ENCODE measurements at places on chromosomes 3 and 15.

DNA sequence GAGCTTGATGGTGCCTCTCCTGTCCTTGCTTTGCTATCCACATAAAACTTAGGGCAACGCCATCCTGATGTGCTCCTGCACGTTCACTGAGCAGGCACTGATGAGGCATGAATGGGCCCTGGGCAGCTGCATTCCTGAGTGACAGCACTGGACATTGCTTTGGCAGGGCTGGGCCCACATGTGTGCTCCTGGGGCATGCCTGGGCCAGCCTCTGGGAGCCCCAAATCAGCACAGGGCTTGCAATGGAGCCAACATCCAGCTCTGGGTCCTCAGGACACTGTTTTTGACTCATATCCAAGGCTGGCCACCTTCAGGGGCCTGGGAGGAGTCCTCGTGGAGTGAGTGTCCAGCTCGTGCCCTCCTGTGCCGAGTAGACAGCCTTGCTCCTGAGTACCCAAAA lies 5.9 kb upstream of the TKT start:
- no peak for DNase-seq

- DNase-seq, result no peak
These were observed 44.2 kb downstream of the ZMAT3 start for GRCh38 chr3:179027326-179027900.

GRCh38 chr3:102024270-102024904 lies 175.1 kb downstream of the NFKBIZ start:
- no peak for DNase-seq

GRCh38 chr3:108998436-108998835 lies 44.8 kb upstream of the GUCA1C start:
- DNase-seq, result no peak

DNA sequence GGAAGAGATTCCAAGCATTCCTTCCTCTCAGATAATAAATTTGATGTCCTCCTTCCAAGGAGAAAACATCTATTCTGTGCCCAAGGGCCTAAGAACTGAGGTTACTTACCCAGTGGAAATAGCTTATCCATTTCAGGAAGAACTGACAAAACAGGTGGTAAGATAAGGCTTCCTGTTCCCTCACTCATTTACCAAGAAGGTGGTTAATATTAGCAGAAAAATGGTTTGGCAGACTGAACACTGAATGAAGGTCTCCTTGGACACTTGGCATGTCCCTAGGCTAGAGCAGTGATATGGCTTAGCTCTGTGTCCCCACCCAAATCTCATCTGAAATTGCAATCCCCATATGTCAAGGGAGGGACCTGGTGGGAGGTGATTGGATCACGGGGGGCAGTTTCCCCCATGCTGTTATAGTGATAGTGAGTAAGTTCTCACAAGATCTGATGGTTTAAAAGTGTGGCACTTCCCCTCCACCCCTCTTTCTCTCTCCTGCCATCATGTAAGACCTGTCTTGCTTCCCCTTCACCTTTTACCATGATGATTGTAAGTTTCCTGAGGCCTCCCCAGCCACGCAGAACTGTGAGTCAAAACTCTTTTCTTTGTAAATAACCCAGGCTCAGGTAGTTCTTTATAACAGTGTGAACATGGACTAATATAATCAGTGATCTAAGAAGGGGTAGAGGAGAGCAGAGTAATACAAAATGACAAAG lies 127.4 kb downstream of the ST8SIA2 start:
- DNase-seq, result no peak

DNA sequence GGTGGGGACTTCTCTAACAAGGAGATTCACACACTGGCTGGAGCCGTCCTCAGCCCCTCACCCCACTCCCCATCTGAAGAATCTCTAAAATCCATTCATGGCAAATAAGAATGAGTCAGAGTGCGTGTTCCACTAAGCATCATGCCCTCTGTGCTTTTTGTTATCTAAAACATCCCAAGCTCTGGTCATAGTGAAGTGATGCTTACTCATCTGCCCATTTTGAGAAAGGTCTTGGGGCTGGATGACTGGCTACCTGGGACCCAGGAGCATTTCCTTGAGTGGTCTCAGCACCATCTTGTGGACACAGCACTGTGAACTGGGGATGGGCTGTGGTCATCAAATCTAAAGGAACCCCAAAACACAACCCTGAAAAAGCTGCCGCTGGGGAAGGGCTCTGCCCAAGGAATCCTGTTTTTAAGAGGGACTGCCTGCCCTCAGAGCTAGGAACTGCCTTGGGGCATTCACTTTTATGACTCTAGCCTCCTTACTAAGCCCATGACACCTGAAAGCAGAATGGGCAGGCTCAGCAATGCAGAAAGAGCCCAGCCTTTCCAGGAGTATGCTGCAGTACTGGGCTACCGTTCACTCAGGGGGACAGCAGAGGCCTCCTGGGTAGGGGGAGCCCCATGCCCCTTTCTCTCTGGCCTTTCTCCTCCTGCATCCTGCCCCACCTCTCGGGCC lies 53.5 kb downstream of the ZBTB38 start:
- no peak for DNase-seq

GRCh38 chr15:73388256-73388781 lies 19.6 kb upstream of the HCN4 start:
- DNase-seq, result no peak

DNA sequence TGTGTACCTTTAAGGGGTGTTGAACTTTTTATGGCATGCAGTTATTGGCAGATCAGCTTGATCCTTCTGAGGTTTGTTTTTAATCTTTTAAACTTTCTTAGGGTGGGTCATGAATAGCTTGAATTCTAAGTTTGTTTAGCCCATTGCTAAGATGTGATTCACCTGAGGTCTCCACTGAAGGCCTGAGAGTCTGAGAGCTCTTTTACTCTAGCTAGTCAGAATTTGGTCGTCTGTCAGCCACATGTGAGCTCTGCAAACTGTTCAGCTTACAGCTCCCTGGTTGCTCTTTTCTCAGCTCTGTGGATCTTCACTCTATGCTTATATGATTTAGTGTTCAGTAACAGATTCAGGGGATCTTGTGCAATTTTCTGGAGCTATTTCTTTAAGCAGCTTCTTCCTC lies 161.3 kb downstream of the ABHD5 start:
- no peak for DNase-seq

DNA sequence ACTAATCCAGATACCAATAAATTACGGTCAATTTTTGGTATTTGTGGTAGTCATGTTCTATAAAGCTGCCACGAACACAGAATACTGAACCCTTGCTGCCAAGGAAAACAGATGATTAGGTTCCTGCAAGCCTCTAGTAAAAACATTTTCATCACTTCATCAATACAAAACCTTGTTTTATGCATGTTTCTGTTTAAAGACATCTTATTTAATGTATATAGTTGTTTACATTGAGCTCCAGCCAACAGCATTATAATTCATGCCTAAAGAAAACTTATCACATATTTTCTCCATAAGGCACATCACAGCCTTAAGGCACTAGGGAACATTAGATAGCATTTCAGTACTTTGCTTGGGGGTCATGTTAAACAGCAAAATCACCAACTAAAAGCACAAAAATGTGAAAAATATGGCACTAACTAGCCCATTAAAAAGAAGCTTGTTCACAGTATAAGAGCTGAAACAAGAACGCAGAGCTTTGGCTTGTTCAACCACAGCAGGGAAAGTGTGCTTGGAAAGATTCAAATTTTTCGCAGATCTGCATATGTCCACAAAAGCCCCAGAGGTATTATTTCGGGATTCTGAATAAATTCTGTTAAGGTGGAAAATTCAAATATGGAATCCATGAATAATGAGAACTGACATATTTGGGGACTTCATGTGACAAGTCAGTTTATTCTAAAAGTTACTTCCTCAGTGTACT lies 27.7 kb downstream of the POLQ start:
- no peak for DNase-seq

GRCh38 chr3:124281453-124282316 lies 289.8 kb upstream of the ROPN1 start:
- no peak for DNase-seq

DNA sequence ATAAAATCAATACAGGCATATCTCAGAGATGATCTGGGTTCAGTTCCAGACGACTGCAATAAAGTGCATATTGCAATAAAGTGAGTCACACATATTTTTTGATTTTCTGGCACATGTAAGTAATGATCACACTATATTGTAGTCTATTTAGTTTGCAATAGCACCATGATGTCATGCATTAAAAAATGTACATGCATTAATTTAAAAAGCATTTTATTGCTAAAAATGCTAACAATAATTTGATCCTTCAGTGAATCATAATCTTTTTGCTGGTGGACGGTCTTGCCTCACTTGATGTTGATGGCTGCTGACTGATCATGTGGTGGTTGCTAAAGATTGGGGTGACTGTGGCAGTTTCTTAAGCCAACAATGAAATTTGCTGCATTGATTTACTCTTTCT lies 511.1 kb downstream of the OTOL1 start:
- no peak for DNase-seq

GRCh38 chr3:42229942-42230688 lies 35.9 kb downstream of the CCK start:
- DNase-seq, result no peak

- DNase-seq, result no peak
These were observed 680.1 kb downstream of the EPHA3 start for GRCh38 chr3:89787485-89787884.
